ENCODE measurements at places on chromosomes 7 and 10.

DNA sequence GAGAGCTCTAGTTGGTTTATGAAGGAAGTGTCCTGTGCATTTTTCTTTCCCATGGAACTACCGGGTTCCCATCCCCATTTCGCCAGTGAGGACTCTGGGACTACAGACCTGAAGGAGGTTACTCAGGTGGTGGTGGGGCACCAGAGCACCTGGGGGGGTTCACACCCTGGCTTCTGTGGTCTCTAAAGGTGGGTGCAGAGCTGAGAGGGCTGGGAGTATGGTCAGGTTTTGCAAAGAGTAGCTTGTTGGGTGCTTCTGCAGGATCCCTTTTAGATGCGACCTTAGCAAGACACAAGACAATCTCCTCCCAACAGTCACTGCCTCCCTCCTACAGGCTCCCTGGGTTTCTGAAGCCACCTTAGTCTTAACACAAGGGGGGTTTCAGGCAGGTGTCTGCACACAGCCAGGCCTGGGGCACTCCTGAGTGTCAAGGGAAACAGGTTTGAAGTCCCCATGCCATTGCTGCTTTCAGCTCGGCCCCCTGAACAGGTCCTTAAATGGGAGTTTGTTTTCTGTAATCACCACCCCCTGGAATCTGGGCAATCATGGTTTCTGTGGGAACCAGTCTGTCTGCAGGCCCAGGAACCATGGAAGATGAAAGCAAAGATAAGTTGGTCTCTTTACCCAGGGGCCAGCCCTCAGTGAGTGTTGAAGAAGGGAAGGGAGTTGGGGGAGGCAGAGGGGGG, 9.9 kb upstream of the CXCL12 start:
- no peak for DNase-seq

DNA sequence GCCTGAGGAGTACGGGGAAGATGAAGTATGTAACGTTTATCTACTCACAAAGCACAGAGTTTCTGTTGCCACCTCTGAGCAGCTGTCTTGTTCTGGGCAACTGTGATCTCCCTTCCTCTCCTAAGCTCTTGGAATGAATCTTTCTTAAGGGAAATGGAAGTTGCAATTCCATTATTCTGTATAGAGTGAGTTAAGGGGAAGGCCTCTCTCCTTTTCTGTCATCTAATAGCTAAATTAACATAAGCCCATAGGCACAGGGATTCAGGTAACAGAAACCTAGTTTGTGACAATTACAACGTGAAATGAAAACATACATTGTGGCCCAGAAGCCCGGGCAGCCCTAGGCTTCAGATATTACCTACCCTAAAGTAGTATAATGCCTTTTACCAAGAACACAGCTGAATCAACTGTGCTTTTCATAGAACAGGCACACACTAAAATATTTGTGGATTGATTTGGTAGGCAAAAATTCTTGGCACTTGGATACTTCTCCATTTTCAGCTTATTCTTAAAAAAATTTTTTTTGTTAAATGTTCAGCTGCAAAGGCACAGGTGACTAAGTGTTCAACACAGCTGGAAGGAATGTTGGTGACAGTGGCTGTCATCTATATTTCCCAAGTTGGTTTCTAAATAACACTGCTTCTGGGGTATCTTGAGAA, 3.8 kb upstream of the PDCD4 start:
- no peak for DNase-seq

- DNase-seq, result peak; percentile 1
Observed at GRCh38 chr7:24442170-24442777, 131.0 kb upstream of the PALS2 start.

- DNase-seq, result no peak
Observed at GRCh38 chr10:131641231-131641630, 259.6 kb upstream of the PPP2R2D start.

- DNase-seq, result no peak
Observed at GRCh38 chr10:31404640-31405039, 85.6 kb downstream of the ZEB1 start.

DNA sequence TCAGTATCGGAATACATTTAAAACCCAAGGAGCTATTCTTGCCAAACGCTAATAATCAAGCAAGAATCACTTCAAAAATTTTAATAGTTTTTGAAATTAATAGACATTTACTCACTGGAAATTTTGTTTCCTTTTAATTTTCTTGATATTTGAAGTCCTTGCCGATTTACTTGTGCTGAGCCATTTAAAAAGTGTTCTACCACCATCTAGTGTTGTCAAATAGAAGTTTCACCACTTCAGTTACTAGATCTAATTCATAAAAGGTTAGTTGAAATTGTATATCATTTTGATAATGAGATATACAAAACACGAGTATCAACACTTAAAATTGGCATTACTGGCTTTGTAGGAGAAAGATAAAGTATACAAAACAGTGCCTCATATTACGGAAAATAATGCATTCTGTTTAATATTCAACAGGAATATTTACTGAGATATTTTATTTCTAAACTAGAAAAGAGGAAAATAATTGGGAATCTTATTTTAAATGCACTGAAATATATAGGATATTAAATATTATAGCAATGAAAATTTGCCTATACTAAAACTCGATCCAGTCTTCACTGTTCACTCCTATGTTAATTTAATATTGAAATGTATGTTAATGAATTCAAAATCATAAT, 664.8 kb upstream of the SEMA3D start:
- no peak for DNase-seq

DNA sequence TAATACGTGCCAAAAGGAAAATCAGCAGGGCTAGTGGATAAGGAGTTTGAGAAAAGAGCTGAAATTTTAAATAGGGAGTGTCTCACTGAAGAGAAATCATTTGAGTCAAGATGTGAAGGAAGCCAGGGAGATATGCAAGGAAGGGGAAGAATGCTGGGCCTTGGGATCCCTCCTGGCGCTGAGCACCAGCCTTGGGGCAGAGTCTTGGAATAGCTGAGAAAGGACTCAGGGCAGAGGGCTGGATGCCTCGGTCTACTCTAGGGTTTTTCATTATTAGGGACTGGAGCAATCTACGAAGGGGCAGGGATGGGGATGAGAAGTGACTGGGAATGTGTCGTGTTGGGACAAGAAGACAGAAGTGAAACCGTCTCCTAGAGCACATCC, 484 bp downstream of the ZWINT start:
- no peak for DNase-seq

DNA sequence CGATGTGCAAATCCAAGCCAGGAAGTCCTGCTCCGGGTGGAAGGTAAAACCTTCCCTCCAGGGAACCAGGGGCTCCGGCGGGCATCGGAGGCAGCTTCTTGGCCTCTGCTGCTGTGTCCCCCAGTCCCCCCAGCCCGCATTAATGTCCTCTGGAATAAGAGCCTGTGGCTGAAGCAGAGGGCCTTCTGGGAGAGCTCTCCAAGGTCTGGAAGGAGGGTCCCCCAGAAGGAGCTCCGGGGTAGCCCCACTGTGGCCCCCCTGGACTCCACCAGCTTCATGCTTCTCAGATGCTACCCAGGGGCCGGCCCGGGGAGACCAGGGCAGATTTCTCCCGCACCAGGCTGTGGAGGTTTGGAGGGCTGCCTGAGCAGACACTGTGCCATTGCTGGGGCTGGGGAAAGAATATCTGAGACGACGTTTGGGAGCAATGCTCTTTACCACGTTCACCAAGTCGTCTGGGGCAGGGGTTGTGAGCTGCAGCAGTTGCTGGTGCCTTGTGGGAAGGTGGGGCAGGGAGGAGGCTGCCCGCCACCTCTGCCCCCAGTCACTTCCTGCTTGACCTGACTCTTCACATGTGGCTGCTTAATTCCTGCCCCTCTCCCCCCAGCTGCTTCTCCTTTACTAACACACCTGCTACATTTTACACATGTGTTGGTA, 8.3 kb downstream of the ZNF853 start:
- peak; percentile 30 for DNase-seq

DNA sequence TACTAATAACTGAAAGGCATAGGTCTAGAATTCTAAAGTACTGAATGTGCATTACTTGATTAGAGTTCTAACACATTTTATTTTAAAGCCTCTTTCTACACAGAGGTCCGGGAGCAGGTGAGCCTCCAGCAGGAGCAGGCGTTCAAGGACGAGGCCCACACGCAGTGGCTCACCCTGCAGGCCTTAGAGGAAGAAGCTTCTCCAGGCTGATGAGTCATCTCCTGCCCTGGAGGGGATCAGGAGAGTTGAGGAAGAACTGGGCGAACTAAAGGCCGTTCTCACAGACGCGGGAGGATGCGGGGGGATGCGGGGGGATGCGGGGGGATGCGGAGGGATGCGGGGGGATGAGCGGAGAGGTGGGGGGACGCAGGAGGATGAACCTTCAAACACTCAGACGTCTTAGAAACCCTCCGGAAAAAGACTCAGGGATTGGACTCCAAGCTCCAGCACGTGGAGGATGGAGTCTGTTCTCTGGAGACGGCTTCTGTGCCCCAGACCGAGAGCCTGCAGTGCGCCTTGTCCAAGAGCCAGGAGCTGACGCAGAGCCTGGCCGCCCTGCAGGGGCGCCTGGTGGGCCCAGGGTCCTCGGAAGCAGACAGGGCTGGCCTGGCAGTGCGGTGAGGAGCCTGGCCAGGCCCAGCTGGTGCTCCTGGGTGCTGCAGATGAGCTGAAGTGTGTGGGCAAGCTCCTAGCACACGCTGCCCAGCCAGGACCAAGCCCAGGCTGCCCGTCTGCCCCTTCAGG, 433.7 kb upstream of the TPK1 start:
- DNase-seq, result no peak

GRCh38 chr10:91941426-91941825, 17.9 kb downstream of the BTAF1 start:
- DNase-seq, result no peak

DNA sequence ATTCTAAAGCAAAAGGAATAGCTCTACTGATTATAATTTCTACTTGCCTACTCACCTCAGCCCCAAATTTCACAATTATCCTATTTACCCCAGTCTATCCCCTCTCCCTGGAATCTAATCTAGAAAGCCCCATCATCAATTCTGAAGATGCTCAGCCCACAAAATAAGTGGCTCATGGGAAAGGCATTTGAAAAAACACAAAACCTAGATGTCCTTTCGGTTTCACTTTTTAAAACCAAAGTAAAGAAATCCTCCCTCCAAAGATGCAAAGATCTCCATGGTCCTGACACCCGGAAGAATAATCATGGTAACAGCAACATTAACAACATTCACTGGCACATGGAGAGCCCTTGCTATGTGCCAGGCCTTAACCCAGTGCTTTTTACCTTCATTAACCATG, 224.8 kb downstream of the FGFR2 start:
- DNase-seq, result no peak

DNA sequence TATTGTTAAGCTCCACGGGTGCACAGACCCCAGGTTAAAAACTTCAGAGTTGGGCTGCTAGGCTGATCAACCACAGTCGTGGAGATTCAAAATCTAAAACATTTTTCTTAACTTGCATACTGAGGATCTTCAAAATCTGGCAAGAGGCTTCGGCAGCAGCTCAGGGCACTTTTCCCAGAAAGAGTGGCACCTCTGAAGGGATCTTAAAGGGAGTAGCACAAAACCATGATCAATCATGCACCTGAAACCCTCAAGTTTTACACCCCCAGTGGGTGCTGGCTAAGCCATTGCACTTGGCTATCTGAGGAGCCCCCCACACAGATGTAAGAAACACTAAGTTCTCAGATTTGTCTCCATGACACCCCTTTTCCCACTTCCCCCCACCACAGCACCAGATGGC, 151.7 kb downstream of the CALN1 start:
- no peak for DNase-seq

GRCh38 chr7:102925976-102926782, 13.4 kb downstream of the LRRC17 start:
- no peak for DNase-seq

DNA sequence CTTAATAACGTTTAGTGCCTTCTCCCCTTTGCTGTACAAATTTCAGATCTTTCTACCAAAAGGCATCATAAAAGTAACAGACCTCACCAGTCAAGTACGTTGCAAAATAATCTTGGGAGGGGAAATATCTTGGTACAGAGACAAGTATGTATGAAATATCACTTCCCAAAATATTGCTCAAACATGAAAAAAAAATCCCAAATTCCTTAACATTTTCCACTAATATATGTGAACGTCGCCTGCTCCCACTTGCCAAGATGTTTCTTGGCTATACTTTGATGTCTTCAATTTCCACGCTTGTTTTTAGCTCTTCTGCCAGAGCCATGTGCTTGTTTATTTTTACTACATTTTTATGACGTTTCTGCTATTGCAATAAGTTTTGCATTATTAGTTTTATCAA, 223.5 kb downstream of the PLXNA4 start:
- no peak for DNase-seq

DNA sequence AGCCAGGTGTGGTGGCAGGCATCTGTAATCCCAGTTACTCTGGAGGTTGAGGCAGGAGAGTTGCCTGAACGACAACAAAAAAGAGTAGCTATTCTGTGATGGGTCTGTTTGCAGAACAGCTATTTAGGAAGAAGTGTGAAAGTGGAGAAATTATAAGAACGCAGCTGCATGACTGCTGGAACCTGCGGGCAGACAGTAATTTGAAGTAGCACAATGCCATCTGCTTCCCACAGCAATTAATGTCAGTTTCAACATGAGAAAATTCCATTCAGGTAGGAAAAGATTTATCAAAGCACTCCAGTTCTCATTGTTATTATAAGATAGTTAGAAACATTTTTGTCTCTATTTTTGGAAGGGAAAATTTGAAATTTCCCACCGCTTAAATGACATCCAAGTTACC, 21.5 kb downstream of the LAMB1 start:
- DNase-seq, result no peak

GRCh38 chr10:35335133-35336083, 901 bp upstream of the CCNY start:
- DNase-seq, result peak; percentile 15

DNA sequence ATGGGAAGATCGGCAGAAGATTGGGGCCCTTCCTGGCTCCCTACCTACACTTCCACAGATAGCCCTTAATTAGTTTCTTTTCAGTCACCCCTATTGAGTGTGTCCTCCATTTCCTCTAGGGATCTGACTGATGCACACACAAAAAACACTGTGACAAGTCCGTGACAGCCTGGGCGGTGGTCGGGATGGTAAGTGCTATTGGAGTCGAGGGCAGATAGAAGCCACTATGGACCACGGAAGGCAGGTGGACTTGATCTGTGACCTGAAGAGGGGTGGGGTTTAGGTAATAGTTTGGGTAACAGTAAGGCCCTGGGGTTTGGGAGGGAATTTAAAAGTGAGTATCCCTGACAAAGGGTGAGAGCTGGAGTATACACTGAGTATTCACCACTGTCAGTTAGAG, 53.0 kb downstream of the PDK4 start:
- no peak for DNase-seq

Measured in CD4-positive, alpha-beta T cell treated with Interleukin-1 beta for 1 hour (primary cell).